DMS153 (cell line): ENCODE measurements at places on chromosomes 2 and 18.

- DNase-seq = peak; percentile 17
Measured at GRCh38 chr2:64453770-64454385, at the start of gene LGALSL. Gene LGALSL, plus strand, starts transcription at chr2:64454162. Its CDS starts 384 bp downstream, at chr2:64454546.

DNA sequence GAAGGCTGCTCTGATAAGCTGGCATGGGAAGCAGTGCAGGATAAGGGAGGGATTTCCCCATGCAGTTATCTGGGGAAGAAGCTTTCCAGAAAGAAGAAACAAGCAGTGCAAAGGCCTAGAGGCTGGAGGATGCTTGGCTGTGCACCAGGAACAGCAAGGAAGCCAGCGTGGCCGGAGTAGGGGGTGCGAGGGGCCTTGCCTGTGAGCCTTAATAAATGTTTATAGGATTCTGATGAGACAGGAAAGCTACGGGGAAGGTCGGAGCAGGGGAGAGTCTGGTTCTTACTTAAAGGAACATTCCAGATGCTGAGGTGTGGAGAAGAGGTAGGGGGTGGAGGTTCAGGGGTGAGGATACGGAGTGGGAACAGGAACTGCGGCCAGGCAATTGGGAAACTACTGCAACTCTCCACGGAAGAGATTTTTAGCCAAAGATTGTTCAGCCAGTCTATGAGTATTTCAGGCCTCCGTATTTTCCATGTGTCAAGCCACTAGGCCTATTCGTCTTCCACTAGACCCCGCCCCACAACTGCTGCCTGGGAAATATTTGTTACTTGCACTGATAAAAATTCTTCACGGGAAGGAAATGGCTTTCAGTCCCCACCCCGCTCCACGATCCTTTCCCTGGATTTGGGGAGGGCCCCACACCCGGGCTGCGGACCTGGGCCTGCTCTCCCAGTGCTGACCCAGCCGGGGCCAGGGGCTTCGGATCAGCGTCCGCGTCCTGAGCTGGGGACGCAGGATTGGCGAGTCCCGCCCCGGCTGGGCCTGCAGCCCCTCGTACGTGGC is 516 bp downstream of the EIF2AK2 start:
- peak; percentile 6 for DNase-seq

GRCh38 chr2:234483568-234484251 is 13.2 kb downstream of the ARL4C start:
- DNase-seq = no peak

DNA sequence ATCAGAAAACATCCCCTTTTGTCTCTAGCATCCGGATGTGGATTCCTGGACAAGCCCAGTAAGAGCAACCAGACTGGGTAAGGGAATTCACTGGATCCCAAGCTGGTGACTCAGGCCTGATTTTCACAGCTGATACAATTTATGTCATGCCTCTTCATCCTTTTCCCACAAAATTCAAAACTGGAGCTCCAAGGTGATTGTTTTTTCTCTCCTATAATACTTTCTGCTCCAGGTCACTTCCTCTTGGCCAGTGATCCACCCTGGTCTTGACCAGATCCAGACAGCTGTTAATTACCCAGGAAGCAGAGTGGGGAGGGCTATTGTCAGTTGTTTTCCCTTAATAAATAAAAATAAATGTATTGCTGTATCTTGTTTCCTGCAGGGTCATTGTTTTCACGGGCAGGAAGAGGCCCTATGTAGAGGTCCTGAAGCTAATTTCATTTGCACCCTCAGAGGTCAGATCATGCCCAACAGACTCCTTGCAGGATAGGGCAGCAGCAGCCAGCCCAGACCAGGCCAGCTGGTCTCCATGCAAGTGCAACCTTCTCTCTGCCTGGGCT is 57.6 kb downstream of the EVA1A start:
- DNase-seq = peak; percentile 19

GRCh38 chr2:228094377-228094921 is 87.0 kb downstream of the SPHKAP start:
- DNase-seq = no peak

DNA sequence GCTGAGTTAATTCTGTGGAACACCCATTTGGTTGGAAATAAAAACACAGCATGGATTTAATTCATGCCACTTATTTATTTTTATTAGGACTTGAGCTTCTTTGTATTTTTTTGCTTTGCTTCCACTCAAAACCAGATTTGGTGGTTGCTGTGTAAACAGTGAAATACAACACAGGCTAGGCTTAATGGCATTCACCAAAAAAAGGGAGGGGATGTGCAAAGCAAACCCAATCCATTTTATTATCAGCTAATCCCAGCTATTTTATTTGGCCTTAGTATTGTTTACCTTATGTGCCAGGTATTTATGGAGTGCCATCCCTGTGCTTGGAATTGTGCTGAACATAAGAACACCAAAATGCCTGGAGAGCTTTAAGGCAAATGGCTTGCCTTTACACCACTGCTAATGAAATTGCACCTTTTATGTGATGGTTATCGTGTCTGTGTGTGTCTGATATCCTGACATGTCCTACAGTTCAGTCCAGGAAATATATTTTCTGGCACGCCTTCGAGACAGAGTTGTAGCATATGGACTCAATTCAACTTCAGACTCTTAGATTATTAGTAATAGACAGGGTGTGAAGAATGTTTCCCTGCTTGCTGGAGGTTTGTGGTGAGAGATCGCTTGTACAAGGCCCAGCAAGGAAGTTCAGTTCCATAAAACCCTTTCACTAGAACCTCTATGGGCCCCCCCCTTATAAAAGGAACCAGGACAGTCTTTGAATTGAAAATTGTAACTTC is 99.6 kb downstream of the PRPF40A start:
- peak; percentile 12 for DNase-seq
